ENCODE measurements at places on chromosomes 2 and 18. TPM values are rescaled to one million over a fixed set of nuclear protein-coding genes. Genes with fewer than 3 reads are reported as not detected.

DNA sequence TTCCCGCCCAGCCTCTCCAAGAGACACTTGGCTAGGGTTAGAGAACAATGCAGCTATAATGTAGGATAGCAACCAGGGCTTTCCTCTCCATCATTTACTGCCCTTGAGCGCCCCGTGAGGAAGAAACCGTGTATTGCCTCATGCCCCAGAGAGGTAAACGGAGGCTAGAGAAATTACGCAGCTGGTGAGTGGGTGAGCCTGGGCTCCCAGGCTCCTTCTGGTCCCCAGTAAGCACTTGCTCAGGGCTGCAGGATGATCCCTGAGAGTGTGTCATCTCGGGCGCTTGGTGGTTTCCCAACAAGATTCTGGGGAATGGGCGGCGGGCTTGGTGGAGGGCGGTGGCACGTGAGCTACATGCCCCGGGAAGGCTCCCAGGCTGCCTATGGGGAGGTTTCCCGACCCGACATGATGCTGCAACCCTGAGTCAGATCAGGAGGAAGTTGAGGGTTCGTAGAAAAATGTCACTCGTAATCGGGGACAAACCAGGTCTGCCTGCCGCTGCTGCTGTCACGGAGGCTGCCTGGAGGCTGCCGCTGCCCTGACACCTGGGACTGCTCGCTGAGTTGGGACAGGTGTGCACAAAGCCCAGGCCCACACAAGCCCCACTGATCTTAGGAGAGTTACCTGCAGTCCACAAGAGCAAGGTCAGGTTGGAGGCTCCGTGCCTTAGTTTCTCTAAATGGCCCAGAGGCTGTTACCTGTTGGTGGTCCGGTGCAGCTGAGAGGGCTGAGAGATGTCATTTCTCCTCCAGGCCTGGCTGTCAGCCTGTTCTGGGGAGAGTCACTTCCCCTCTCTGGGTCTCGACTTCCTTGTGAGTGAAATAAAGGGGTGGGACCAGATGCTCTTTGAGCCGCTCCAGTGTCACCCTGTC is at the start of gene GPR55:
Gene GPR55 (minus strand): TSS at position 773 of the 872 bp plus-strand sequence. CDS start 14,280 bp downstream, outside the sequence.
- no peak within 1 kb of the TSS for H3K27ac ChIP-seq
- H3K36me3 ChIP-seq: no peaks in the 10 kb centered on the region
- H3K4me1 ChIP-seq: peaks cover 11% of the 10 kb centered on the region

DNA sequence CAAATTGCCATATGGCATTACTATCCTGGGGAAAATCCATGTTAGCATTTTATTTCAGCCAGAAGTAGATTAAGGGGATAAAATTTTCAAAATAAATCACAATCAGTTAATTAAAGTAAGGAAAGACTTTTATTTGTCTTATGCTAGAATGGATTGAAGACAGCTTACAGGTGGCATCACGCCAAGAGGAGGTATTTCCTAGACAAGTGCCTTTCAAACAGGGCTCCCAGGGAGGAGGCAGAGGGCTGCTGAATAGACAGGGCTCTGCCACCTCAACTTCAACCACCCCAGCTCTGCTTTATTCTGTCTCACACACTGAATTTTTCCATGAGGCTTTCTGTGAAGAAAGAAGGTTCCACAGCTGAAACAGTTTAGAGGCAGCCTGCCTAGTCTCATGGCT is 12.2 kb downstream of the CCDC68 start:
- H3K27me3 ChIP-seq: peaks cover 2% of the 10 kb centered on the region
- H3K36me3 ChIP-seq: no peaks in the 10 kb centered on the region
- no peak overlapping the region for H3K27ac ChIP-seq
- DNase-seq: no peak
- H3K4me1 ChIP-seq: peaks cover 7% of the 10 kb centered on the region

GRCh38 chr18:36633961-36634412 is 194.8 kb downstream of the TPGS2 start:
- peaks cover 7% of the 10 kb centered on the region for H3K4me1 ChIP-seq
- H3K4me3 ChIP-seq: no peak overlapping the region
- H3K36me3 ChIP-seq: peaks cover 3% of the 10 kb centered on the region
- no peak overlapping the region for H3K27ac ChIP-seq
- no peak for DNase-seq

- no peak overlapping the region for H3K4me3 ChIP-seq
- H3K27ac ChIP-seq: no peak overlapping the region
- H3K36me3 ChIP-seq: peaks cover 1% of the 10 kb centered on the region
- no peak for DNase-seq
Observed at GRCh38 chr2:98654699-98655495, 46.5 kb downstream of the UNC50 start.

- no peak for DNase-seq
- H3K4me1 ChIP-seq: peaks cover 14% of the 10 kb centered on the region
- no peaks in the 10 kb centered on the region for H3K36me3 ChIP-seq
Observed at GRCh38 chr2:8496617-8497016, 185.2 kb upstream of the ID2 start.

DNA sequence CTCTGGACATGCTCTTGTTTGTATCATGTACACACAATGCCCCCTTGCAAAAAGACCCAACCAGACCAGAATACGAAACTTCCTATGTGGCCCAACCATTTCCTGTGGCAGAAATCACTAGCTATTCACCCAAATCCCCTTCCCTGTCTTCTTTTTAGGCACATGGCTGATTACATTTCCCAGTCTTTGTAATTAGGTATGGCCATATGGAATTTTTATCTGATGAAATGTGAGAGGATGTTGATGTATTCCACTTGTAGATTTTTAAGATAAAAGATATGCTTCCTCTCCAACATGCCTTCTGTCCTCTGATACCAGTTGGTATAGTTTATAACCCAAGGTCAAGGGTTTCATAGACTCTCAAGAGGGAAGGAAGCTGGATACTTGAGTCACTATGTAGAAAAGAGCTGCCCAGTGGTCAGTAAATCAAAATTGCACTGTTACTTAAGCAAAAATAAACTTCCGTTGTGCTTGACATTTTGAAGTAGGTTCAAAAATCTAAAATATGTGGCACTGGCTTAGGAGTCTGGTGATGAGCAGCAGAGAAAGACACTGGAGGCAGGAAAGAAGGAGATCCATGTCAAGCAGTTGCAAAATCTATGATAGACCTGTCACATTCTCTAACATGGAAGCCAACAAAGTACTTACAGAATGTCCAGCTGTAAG is 297.4 kb downstream of the SMAD2 start:
- H3K4me1 ChIP-seq: no peaks in the 10 kb centered on the region
- peaks cover 38% of the 10 kb centered on the region for H3K27me3 ChIP-seq
- no peaks in the 10 kb centered on the region for H3K36me3 ChIP-seq
- no peak overlapping the region for H3K27ac ChIP-seq
- H3K4me3 ChIP-seq: no peak overlapping the region

- H3K36me3 ChIP-seq: no peaks in the 10 kb centered on the region
- H3K4me1 ChIP-seq: no peaks in the 10 kb centered on the region
- peak overlapping the region; percentile 63 for H3K27ac ChIP-seq
- H3K4me3 ChIP-seq: no peak overlapping the region
Observed at GRCh38 chr2:197847651-197848401, 43.4 kb downstream of the PLCL1 start.

GRCh38 chr2:230127195-230127594 is 58.5 kb upstream of the SLC16A14 start:
- H3K4me3 ChIP-seq: no peak overlapping the region
- no peak overlapping the region for H3K27ac ChIP-seq
- DNase-seq: no peak

GRCh38 chr18:7514796-7515440 is 52.2 kb upstream of the PTPRM start:
- H3K27me3 ChIP-seq: no peaks in the 10 kb centered on the region
- no peak overlapping the region for H3K27ac ChIP-seq
- H3K4me3 ChIP-seq: no peak overlapping the region
- DNase-seq: no peak

DNA sequence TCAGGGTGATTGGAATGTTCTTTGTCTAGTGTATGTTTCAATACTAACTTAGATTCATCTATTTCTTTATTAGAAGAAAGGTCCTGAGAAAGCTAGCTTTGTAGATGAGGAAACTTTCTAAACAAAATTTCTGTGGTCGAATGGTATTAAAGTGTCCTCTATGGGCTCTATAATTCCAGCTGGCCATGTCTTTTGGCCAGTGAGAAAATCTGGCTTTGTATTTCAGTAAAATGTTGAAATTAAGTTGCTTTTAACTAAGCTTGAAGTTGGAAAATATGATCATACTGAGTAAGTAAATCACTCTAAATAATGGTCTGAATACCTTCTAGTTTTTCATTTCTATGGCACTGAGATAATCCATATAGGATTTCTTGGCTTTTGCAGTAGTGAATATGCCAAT is 148.8 kb downstream of the RDH14 start:
- H3K27me3 ChIP-seq: no peaks in the 10 kb centered on the region
- H3K4me3 ChIP-seq: no peak overlapping the region
- no peaks in the 10 kb centered on the region for H3K36me3 ChIP-seq

DNA sequence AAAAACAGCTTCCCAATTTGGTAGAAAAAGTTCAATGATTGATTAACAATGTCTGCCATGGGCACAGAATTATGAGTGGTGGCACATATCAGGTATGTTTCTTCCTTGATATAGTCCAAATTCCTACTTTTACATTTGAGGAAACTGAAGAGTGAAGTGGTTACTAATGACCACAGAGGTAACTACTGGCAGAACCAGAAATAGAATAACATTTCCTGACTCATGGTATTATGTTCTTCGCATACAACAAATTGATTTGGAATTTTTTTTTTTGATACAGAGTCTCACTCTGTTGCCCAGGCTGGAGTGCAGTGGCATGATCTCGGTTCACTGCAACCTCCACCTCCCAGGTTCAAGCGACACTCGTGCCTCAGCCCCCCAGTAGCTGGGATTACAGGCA is 6.0 kb upstream of the NFE2L2 start:
- peaks cover 9% of the 10 kb centered on the region for H3K4me1 ChIP-seq
- no peaks in the 10 kb centered on the region for H3K36me3 ChIP-seq
- no peaks in the 10 kb centered on the region for H3K27me3 ChIP-seq
- no peak overlapping the region for H3K4me3 ChIP-seq
- no peak for DNase-seq

- H3K27ac ChIP-seq: no peak overlapping the region
- peaks cover 8% of the 10 kb centered on the region for H3K36me3 ChIP-seq
- no peak for DNase-seq
- no peak overlapping the region for H3K4me3 ChIP-seq
- no peaks in the 10 kb centered on the region for H3K27me3 ChIP-seq
Observed at GRCh38 chr2:25418944-25419677, 77.4 kb upstream of the DNMT3A start.

GRCh38 chr2:69986691-69987090 is 25.3 kb upstream of the ASPRV1 start:
- no peaks in the 10 kb centered on the region for H3K36me3 ChIP-seq
- H3K27ac ChIP-seq: no peak overlapping the region
- no peak overlapping the region for H3K4me3 ChIP-seq
- no peaks in the 10 kb centered on the region for H3K27me3 ChIP-seq
- no peaks in the 10 kb centered on the region for H3K4me1 ChIP-seq

- peaks cover 46% of the 10 kb centered on the region for H3K4me1 ChIP-seq
- H3K4me3 ChIP-seq: peak overlapping the region; percentile 49
- DNase-seq: no peak
- no peaks in the 10 kb centered on the region for H3K27me3 ChIP-seq
- peaks cover 1% of the 10 kb centered on the region for H3K36me3 ChIP-seq
Observed at GRCh38 chr2:16216558-16216945, 276.2 kb downstream of the MYCN start.

DNA sequence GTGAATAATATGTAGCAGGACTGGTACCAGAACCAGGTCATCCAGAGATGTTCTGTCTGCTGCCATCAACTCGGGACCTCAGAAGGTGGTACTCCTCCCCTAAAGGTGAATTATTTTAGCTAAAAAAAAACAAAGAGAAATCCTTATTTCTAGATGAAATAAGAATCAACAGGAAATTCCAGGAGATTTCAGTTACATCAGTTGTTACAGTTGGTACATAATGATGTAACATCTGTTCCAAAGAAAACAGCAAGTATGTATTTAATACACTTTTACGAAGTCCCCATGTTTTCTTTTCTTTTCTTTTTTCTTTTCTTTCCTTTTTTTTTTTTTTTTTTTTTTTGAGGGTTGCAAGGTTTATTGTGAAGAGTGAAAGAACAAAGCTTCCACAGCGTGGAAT is 33.6 kb upstream of the CD28 start:
- peaks cover 5% of the 10 kb centered on the region for H3K4me1 ChIP-seq
- H3K27ac ChIP-seq: no peak overlapping the region
- DNase-seq: no peak
- H3K27me3 ChIP-seq: no peaks in the 10 kb centered on the region

- no peaks in the 10 kb centered on the region for H3K27me3 ChIP-seq
- no peak for DNase-seq
- H3K4me3 ChIP-seq: no peak overlapping the region
- H3K27ac ChIP-seq: peak overlapping the region; percentile 81
- no peaks in the 10 kb centered on the region for H3K36me3 ChIP-seq
- H3K4me1 ChIP-seq: no peaks in the 10 kb centered on the region
Observed at GRCh38 chr2:238703436-238703835, 144.4 kb upstream of the TWIST2 start.

GRCh38 chr2:160293391-160294091 is 93.5 kb upstream of the ITGB6 start:
- no peak overlapping the region for H3K4me3 ChIP-seq
- peaks cover 4% of the 10 kb centered on the region for H3K36me3 ChIP-seq
- H3K27me3 ChIP-seq: no peaks in the 10 kb centered on the region
- DNase-seq: no peak

- H3K27me3 ChIP-seq: no peaks in the 10 kb centered on the region
- H3K27ac ChIP-seq: no peak overlapping the region
- no peaks in the 10 kb centered on the region for H3K36me3 ChIP-seq
- DNase-seq: no peak
- no peak overlapping the region for H3K4me3 ChIP-seq
Observed at GRCh38 chr2:85800586-85800985, 46.8 kb downstream of the ATOH8 start.

GRCh38 chr2:71789556-71790204 is 336.3 kb downstream of the DYSF start:
- H3K36me3 ChIP-seq: no peaks in the 10 kb centered on the region
- no peak overlapping the region for H3K4me3 ChIP-seq
- no peak overlapping the region for H3K27ac ChIP-seq
- H3K27me3 ChIP-seq: no peaks in the 10 kb centered on the region

- no peak overlapping the region for H3K27ac ChIP-seq
- no peaks in the 10 kb centered on the region for H3K4me1 ChIP-seq
- no peak for DNase-seq
- no peak overlapping the region for H3K4me3 ChIP-seq
- H3K36me3 ChIP-seq: no peaks in the 10 kb centered on the region
- no peaks in the 10 kb centered on the region for H3K27me3 ChIP-seq
Observed at GRCh38 chr2:82275599-82275998, 1971.0 kb upstream of the LRRTM1 start.

GRCh38 chr2:55364189-55365055 is 55.2 kb downstream of the CCDC88A start:
- H3K36me3 ChIP-seq: no peaks in the 10 kb centered on the region
- H3K27ac ChIP-seq: no peak overlapping the region
- no peak overlapping the region for H3K4me3 ChIP-seq

GRCh38 chr18:3454365-3455089 is 4.6 kb downstream of the TGIF1 start:
- H3K36me3 ChIP-seq: peaks cover 25% of the 10 kb centered on the region
- H3K4me3 ChIP-seq: peak overlapping the region; percentile 99
- peak overlapping the region; percentile 89 for H3K27ac ChIP-seq
- no peaks in the 10 kb centered on the region for H3K27me3 ChIP-seq

- H3K27ac ChIP-seq: peak overlapping the region; percentile 50
- H3K36me3 ChIP-seq: peaks cover 2% of the 10 kb centered on the region
- H3K4me3 ChIP-seq: no peak overlapping the region
- H3K27me3 ChIP-seq: no peaks in the 10 kb centered on the region
Observed at GRCh38 chr2:63003351-63003750, 47.3 kb upstream of the OTX1 start.

Gene MAP4K3
- total RNA-seq: 37.1 TPM

Gene NGEF
- total RNA-seq: 0.96 TPM

Gene MARCO
- not detected for total RNA-seq

Gene WNT6
- not detected for total RNA-seq

Gene PHOSPHO2
- total RNA-seq: 8.6 TPM

Gene HDHD2
- total RNA-seq: 58.1 TPM

Gene SLC9A4
- not detected for total RNA-seq

Gene KIF1A
- total RNA-seq: 90.9 TPM

Data from neural crest cell (in vitro differentiated cells).